ENCODE measurements at places on chromosomes 16 and 17. TPM values are rescaled to one million over a fixed set of nuclear protein-coding genes. Genes with fewer than 3 reads are reported as not detected.

PDK2 gene
- total RNA-seq: 25.9 TPM

HOXB7 gene
- not detected for total RNA-seq

ZPBP2 gene
- total RNA-seq: not detected

KRT222 gene
- not detected for total RNA-seq

GJD3 gene
- total RNA-seq: 2.0 TPM

RCVRN gene
- total RNA-seq: not detected

PIMREG gene
- total RNA-seq: 17.6 TPM

KCNH4 gene
- not detected for total RNA-seq

CACNG3 gene
- total RNA-seq: not detected

RRN3 gene
- 29.1 TPM for total RNA-seq

HOXB3 gene
- 0.31 TPM for total RNA-seq

ERAL1 gene
- total RNA-seq: 15.2 TPM

GPRC5C gene
- total RNA-seq: 24.6 TPM

TEX19 gene
- not detected for total RNA-seq

NR1D1 gene
- 2.9 TPM for total RNA-seq

ABCA10 gene
- total RNA-seq: 1.2 TPM

RPH3AL gene
- 0.75 TPM for total RNA-seq

RAB11FIP4 gene
- 0.40 TPM for total RNA-seq

CHST6 gene
- 0.31 TPM for total RNA-seq

CYB561 gene
- 17.7 TPM for total RNA-seq

CA7 gene
- total RNA-seq: not detected

CENPV gene
- 7.0 TPM for total RNA-seq

ACSM5 gene
- 0.26 TPM for total RNA-seq

CUEDC1 gene
- total RNA-seq: 11.9 TPM

MCRIP2 gene
- total RNA-seq: 14.2 TPM

LUC7L3 gene
- total RNA-seq: 26.4 TPM

TPSD1 gene
- not detected for total RNA-seq

KRTAP2-3 gene
- not detected for total RNA-seq

SMIM22 gene
- not detected for total RNA-seq

KRTAP9-4 gene
- not detected for total RNA-seq

DOC2A gene
- total RNA-seq: 0.26 TPM

LRRC75A gene
- total RNA-seq: 2.5 TPM

HS3ST2 gene
- total RNA-seq: not detected

WFIKKN1 gene
- total RNA-seq: 0.12 TPM

ZG16 gene
- not detected for total RNA-seq

OR2C1 gene
- total RNA-seq: 0.26 TPM

ACBD4 gene
- total RNA-seq: 7.1 TPM

RUNDC3A gene
- 0.13 TPM for total RNA-seq

LRRC37B gene
- 12.4 TPM for total RNA-seq

SMARCE1 gene
- total RNA-seq: 92.3 TPM

CD300A gene
- total RNA-seq: not detected

KRTAP4-4 gene
- not detected for total RNA-seq

ERBB2 gene
- total RNA-seq: 46.1 TPM

CMTM4 gene
- total RNA-seq: 9.1 TPM

LITAFD gene
- not detected for total RNA-seq

LGALS9C gene
- total RNA-seq: not detected

CHRNE gene
- 0.19 TPM for total RNA-seq

PRAC1 gene
- not detected for total RNA-seq

ROGDI gene
- 9.9 TPM for total RNA-seq

SKAP1 gene
- total RNA-seq: not detected

FAM171A2 gene
- total RNA-seq: 0.79 TPM

SMG6 gene
- 25.6 TPM for total RNA-seq

SPNS2 gene
- total RNA-seq: 0.66 TPM

VPS4A gene
- 28.0 TPM for total RNA-seq
